ENCODE measurements at places on chromosomes 3 and 15.

DNA sequence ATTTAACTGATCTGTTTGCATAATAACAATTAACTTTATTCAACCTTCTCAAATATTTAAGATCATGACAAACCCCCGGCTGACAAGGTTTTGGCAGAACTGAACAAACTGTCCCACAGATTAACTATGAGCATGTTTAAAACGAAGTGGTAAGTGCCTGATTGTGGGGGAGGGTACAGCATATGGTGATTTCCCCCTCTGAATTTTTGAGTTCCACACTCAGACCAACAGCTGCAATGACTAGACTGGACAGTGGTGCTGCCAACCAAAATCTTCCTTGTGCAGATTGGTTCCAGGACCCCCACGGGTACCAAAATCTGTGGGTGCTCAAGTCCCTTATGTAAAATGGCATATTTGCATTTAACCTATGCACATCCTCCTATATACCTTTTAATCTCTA lies 449.5 kb downstream of the SHQ1 start:
- DNase-seq, result no peak

DNA sequence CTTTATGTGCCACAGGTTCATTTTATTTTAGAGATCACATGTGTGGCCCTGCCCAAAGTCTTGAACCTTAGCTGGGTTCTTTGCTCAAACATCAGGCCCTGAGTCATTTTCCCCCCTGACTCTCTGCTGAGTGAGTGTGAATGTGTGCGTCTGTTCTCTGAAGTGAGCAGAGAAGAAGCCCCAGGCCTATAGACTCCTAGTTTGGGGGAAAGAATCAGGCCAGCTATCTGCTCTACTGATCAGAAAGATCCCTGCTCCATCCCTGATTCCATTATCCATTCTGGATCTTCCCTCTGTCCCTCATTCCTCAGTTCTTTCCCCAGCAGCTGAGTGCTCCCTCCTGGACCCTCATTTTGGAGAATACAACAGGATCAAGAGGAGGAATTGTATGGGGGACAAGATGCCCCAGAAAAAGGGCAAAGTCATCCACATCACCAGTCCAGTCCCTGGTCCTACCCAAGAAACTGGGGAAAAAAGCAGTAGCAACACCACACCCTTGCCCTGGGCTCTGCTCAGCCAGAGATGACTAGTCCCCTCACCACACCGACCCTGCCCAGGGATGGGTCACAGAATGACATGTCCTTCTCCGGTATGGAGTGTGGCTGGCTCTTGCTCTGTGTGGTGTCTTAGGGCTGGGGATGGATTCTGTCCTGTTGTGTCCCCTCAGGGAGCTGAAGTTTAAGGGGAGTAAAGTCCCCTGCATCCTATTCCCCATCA lies 3.2 kb downstream of the DUOX1 start:
- no peak for DNase-seq

DNA sequence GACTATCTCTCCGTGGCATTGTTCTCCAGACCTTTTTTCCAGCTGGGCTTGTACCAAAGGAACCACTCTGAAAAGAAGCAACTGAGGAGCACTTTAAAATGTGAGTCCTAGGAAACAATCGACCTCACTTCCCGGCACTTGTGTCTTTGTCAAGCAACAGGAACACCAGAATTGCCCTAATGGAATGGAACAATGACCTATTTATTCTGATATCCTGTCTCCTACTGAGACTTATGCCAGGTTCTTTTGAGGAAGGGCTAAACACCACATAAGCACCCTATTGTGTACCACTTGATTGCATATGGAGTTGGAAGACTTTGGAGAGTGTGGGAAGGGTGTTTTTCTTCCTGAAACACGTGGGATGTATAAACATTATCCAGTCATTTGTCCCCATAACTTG lies 56.8 kb upstream of the TGFBR2 start:
- DNase-seq, result no peak

- DNase-seq, result peak; percentile 81
These were observed 28.1 kb upstream of the CORO2B start for GRCh38 chr15:68550498-68551295.

- no peak for DNase-seq
These were observed 82.5 kb upstream of the CTNNB1 start for GRCh38 chr3:41116851-41117250.

Data from Right ventricle myocardium superior (tissue), 1 donor.